Karpas-422 (cell line): ENCODE measurements at places on chromosomes 7 and 10. TPM values are rescaled to one million over a fixed set of nuclear protein-coding genes. Genes with fewer than 3 reads are reported as not detected.

DNA sequence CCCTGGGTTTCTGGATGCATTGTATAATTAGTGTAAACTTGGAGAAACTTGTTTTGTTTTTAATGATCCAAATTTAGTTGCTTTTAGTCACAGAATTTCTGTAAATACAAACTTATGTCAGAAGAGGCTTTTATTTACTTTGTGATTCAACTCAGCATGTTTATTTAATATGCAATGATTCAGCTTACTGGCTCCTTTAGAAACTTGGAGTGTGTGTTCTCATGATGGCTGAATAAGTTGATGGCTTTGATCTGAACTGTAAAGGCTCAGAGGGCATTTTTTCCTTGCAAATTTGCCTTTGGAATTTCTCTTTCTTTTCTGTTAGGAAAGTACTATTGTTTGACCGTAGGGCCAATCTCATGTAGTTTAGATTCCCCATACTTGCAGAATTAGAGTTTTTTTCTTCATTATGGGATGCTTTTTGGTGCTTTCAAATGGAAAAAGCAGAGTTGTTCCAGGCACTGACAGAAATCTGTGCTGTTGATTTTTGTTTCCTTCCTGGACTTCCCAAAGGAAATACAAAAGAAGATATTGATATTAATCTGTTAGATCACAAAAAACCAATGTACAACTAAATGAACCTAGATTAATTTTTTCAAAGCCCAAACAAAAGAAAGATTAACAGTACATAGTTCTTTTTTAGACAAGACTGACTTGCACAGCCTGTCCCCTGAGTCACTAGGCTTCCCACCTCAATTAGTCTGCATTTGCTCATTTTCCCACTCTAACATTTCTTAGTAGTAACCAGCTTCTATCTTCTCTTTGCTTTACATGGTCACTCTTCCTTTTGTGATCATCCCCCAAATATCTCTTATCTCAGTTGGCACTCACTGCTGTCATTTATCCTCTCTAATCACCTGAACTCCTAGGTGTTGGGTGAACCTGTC is 96.8 kb upstream of the AGR3 start:
- no peak for DNase-seq

DNA sequence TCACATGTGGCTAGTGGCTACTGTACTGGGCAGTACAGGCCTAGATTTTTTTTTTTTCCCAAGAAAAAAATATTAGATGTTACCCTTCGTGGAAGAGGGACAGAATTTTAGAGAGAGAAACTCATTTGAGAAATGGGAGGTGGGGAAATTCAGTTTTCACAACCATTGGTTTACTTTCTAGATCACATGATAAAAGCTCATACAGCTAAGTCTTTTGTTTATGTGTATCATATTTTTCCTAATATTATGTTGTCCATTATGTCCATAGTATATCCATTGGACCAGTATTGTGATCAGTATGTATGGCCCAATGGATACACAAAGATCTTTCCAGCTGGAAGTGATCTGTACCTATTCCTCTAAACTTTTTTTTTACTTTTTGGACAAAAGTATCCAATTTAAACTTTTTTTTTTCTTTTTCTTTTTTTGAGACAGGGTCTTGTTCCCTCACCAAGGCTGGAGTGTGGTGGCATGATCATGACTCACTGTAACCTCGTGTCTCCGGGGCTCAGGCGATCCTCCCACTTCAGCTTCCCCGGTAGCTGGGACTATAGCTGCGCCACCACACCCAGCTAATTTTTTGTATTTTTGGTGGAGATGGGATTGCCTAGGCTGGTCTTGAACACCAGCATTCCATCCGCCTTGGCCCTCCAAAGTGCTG is 4.1 kb downstream of the CALU start:
- DNase-seq: no peak

DNA sequence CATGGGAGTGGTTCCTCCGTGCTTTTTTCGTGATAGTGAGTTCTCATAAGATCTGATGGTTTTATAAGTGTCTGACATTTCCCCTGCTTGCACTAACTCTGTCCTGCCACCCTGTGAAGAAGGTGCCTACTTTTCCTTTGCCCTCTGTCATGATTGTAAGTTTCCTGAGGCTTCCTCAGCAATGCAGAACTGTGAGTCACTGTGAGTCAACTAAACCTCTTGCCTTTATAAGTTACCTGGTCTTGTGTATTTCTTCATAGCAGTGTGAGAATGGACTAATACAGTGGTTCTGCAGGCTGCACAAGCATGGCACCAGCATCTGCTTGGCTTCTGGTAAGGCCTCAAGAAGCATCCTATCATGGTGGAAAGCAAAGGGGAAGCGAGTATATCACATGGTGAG is 1144.6 kb downstream of the SORCS3 start:
- no peak for DNase-seq

- no peak for DNase-seq
Measured at GRCh38 chr10:101631821-101632475, 43.8 kb downstream of the DPCD start.

DNA sequence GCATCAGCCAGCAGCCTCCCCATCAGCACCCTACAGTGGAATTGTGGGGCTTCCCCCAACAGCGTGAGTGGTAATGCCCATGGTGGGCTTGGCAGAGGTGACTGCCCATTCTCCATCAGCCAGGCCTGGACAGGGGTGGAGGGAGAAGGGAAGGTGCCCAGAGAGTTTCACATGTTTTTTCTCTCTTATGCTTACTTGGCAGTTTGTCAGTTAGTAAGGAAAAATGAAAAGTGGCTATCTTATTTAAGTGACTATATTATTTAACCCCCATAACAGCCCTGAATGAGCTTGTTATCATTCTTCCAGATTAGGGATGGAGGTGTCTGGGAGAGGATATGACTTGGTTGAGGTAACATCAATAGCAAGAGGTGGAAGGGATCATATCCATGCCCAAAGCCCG is 921.7 kb downstream of the GRID1 start:
- DNase-seq: no peak

DNA sequence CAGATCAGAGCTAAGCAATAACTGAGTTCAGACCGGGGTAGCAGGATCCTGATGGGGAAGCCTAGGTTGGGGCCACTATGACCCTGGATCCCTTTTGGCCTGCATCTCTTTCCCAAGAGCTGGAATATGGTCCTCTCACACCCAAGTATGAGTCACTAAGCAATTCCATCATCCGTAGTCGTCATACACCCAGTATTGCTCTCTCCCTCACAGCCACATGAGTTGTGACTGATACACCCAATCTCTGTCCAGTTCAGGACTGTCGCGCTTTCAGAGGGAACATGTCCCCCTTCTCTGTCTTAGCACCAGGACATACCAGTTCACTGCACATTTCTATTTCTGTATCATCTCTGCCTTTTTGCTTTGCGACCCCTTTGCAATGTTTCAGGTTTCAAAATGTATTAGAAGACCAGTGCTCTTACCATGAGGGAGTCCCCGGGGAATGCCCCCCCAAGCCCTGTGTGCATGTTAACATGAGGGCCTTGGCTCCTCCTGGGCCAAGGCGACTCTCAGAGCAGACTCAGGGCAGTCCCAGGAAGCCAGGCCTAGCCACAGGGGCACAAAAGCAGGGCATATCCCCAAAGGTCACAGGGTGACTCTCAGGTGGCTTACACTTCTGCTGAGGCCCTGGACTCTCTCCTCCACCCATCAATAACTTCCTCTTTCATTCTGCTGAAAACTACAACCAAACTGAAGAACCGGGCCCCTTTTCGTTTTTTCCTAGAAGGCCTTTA is 75.3 kb upstream of the SAMD8 start:
- DNase-seq: peak; percentile 52

DNA sequence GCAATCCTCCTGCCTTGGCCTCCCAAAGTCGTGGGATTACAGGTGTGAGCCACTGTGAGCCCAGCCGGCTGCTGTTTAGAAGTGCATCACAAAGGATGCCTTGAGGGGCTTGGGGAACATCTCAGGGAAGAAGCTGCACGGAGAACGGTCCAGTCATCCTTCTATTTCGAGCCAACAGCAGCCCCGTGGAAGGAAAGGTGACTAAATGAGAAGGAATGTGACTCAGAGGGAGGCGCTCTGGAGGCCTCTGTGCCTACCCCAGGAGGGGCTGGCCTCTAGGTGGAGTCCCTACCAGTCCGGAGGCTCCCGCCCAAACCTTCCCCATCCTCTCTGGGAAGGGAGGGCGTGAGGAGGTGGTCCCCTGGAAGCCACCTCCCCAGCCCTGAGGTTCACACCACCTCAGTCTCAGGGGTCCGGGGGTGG is 76.2 kb downstream of the CTBP2 start:
- no peak for DNase-seq

DNA sequence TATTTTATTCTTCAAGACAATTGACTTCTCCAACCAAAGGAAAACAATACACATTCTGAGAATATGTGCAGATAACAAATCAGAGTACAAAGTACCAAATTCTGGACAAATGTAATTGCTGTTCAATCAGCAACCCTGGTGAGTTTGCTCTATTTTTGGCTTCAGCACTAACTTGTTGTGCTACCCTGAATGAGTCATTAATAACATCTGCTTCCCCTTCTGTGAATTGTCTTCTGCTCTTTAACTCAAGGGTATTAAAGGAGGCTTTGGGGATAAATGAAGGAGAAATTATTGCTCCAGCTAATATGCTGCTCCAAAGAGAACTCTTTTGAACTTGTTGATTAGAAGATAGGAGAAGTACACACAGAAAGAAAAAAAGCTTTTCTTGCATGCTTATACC is 459.3 kb downstream of the HTR7 start:
- DNase-seq: no peak

- DNase-seq: no peak
Measured at GRCh38 chr10:128549101-128549608, 422.9 kb upstream of the MKI67 start.

- DNase-seq: no peak
Measured at GRCh38 chr10:77202857-77203256, 434.8 kb downstream of the KCNMA1 start.

DNA sequence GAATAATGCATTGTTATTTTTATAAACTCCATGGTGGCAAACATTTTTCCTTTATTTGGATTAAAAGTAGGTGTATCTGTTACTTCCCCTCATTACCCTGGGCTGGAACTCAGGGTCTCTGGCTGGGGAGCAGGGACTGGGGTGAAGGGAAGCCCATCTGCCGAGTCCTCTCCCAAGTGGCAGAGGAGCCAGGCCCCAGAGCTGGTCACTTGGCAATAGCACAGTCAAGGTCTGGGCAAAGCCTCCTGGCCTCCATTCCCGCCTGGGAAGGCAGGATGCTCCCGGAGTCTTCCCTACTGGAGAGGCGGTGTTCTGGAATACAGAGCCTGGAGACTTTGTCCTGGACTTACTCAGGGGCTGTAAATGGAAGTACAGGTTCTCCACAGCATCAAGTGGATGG is 76.2 kb downstream of the CDH23 start:
- DNase-seq: no peak

The FKBP6 gene
- total RNA-seq: not detected in 2 replicates

The SLC26A5 gene
- total RNA-seq: not detected in 2 replicates

The DCLRE1C gene
- 15.8 and 19.6 TPM in 2 replicates for total RNA-seq

The FAM241B gene
- not detected in 2 replicates for total RNA-seq

The OR2A5 gene
- total RNA-seq: not detected in 2 replicates

The GALNT11 gene
- not detected in 2 replicates for total RNA-seq

The RET gene
- total RNA-seq: not detected in 2 replicates

The PPRC1 gene
- 8.6 and 10.2 TPM in 2 replicates for total RNA-seq

The GAD2 gene
- not detected in 2 replicates for total RNA-seq

The SH2B2 gene
- 22.4 and 39.2 TPM in 2 replicates for total RNA-seq

The FFAR4 gene
- not detected in 2 replicates for total RNA-seq

The GNAI1 gene
- total RNA-seq: not detected in 2 replicates
